ENCODE measurements at places on chromosomes 13 and 19.

- DNase-seq, result no peak
Measured at GRCh38 chr13:48806522-48806921, 152.8 kb downstream of the CYSLTR2 start.

GRCh38 chr13:43433691-43434141, 353.1 kb downstream of the ENOX1 start:
- DNase-seq, result no peak

GRCh38 chr13:28475916-28476725, 18.8 kb downstream of the FLT1 start:
- peak; percentile 49 for DNase-seq

DNA sequence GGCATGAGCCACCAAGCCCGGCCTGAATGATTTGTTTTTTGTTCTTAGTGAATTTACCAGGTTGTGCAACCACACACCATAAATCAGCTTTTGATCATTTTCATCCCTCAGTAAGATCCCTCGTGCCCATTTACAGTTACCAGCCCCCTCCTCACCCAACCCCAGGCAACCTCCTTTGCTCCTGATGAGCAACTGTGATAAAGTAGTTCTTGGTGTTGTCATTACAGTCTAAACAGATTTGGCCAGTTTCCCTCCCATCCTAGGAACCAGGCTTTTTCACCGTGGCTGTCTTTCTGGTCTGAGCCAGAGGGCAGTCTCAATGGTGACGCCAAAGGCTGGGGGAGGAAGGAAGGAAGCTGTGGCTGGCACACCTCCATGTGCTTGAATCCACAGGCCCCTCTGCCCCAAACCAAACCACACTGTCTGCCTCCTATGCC, 61.2 kb upstream of the WDFY2 start:
- peak; percentile 86 for DNase-seq

GRCh38 chr13:102584434-102584833, 12.4 kb upstream of the TPP2 start:
- DNase-seq, result peak; percentile 79

GRCh38 chr13:70955887-70956286, 847.6 kb upstream of the KLHL1 start:
- DNase-seq, result no peak

DNA sequence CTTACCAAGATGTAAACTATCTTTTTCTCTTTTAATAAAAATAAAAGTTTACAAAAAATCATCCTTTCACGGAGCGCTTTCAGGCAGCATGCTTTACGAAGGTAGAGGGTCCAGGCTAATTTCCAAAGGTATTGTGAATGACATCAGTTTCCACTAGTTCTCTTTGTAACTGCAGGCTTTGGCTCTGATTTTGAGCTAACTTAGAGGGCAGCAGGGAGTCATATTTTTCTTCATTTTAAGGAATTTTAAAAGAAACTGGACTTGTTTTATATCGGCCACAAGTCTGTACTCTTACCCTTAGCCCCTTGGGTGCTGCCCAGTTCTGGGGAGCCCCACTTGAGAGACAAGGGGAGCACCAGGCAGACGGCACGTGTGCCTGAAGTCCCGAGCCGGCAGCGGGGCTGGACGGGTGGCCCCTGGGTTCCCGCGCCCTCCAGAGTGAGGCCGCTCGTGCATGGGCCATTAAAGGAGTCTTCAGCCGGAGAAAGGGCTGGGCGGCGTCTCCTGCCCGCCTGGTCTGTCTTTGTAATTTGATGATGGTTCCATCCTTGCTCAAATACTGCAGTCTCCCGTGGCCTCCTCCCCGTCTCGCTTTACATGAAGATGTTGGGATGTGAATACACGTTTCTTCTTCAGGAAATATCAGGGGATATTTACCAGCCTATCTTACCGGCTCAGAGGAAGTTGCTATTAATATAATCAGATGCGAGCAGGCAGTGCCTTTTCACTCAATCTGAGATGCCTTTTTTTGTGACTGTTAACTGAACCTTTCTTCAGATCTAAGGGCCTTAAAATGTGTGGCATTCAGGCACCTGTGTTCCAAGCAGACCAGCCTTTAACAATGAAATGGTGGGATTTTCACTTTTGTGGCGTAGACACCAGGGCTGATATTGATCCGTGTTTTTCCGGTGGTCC, 67.4 kb downstream of the GGACT start:
- no peak for DNase-seq

DNA sequence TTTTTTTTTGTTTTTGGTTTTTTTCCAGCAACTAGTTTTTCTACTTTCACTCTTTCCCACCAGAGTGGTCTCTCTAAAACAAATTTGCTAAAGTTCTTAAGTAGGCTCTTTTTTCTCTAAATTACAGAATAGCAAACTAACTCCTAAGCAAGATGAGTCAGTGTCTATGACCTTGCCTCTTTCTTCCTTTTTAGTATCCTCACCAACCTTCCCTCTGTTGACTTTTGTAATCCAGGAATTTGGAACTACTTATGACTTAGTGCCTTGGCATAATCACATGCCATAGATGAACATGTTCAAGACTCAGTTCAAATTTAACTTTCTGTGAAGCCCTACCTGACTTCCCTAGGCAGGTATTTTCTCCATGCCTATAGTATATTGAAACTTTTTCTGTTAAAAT, 32.3 kb upstream of the AKAP11 start:
- DNase-seq, result no peak

GRCh38 chr19:45456500-45456815, 11.3 kb upstream of the FOSB start:
- no peak for DNase-seq

DNA sequence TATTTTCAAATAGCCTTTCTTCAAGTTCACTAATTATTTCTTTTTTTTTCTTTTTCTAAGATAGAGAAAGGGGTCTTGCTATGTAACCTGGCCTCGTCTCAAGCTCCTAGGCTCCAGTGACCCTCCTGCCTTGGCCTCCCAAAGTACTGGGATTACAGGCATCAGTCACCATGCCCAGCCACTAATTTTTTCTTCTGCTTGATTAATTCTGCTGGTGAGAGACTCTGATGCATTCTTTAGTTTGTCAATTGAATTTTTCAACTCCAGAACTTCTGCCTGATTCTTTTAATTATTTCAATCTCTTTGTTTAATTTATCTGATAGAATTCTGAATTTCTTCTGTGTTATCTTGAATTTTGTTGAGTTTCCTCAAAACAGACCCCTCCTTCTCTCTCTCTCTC, 11.4 kb downstream of the BLOC1S3 start:
- DNase-seq, result no peak

DNA sequence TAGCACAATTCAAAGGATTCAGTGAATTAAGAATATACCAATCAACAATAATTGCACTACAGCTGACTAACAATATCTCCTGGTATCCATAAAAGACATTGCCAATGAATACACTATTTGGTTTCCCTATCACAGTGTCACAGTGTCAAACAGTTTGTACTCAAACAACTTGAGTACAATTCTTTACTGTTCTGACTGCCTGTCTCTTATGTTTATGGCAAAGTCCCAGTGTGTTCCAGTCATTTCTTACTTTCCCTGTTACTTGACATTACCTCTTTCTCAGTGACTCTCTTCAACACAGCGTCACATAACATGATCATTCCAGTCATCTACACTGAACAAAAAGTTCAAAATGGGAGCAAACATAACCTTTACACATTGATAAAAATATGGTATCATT, 21.2 kb upstream of the RNASEH2B start:
- no peak for DNase-seq

GRCh38 chr19:16373989-16374388, 49.4 kb downstream of the KLF2 start:
- no peak for DNase-seq

DNA sequence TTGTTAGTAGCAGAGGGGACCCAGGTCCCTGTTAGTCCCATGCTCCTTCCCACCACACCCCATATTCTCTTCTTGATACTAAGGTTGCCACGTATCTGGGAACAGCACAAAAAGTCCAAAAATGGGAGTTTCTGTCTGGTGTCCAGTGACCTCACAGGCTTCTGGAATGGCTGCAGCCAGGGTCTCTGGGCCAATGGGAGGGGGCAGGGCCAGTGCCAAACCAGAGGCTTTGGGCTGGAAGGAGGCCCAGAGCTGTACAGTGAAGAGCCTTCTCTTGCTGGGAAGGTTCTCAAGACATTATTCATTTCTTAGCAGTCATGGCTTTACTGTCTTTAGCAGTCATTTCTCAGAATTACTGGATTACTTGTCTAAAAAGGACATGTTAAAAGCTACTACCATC, 119.2 kb downstream of the FRY start:
- DNase-seq, result no peak

DNA sequence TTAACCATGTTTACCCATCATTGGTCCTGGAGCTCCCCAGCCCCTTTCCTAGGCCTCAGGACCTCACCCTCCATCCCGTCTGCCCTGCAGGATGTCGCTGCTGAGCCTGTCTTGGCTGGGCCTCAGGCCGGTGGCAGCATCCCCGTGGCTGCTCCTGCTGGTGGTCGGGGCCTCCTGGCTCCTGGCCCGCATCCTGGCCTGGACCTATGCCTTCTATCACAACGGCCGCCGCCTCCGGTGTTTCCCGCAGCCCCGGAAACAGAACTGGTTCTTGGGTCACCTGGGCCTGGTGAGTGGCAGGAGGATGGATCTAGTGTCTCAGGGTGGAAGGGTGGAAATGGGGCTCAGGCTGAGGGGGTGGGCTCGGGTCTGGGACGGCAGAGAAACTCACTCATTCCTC, 508 bp downstream of the CYP4F8 start:
- DNase-seq, result no peak

DNA sequence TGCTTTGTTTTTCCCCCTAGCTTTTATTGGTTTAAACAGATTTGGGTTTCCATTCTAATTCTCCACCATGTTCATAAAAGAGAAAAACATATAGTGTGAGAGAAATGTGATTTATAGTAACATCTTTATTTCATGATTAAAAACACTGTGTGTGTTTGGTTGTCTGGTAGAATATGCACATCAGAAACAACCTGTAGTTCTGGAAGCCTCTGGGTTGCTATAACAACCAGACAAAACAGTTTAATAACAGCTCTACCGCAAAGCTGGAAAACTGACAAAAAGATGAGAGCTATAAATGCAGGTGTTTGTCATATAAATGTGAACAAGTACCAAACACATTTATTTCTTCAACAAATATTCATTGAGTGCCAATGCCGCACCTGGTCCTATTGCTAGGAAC, 9.8 kb downstream of the KBTBD6 start:
- no peak for DNase-seq

DNA sequence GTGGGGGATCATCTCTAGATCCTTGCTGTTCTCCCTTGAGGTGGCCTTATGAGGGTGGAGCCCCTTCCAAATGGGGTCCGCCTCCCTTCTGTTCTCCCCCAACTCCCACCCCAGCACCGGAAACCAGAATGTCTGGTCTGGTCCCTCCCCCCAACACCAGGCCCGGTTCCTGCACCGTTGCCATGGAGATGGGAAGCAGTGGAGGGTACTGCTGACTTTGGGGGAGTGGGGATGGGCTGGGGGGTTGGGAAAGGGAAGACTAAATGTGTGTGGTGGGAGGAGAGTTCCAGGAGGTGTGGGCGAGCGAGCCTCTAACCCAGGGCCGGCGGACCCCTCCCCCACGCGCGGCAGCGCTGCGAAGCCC, 1.7 kb downstream of the SHANK1 start:
- DNase-seq, result no peak

- DNase-seq, result no peak
Measured at GRCh38 chr13:19658831-19659230, 25.4 kb downstream of the MPHOSPH8 start.
